ENCODE measurements at places on chromosomes 3 and 15.

DNA sequence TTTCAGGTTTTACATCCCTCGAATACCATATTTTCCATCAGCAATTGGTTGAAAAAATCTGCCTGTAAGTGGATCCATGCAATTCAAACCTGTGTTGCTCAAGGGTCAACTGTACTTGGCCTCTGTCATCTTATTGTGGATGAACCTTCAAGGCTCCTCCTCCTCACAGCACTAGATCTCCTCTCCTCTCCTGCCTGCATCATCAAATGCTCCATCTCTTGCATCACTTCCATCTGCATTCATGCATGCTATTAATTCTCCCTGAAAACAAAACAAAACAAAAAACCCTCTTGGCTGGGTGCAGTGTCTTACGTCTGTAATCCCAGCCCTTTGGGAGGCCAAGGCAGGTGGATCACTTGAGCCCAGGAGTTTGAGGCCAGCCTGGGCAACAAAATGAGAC lies 10.1 kb downstream of the BCL2L10 start:
- DNase-seq: no peak

- DNase-seq: no peak
Measured at GRCh38 chr3:134649106-134649705, 1.6 kb downstream of the KY start.

DNA sequence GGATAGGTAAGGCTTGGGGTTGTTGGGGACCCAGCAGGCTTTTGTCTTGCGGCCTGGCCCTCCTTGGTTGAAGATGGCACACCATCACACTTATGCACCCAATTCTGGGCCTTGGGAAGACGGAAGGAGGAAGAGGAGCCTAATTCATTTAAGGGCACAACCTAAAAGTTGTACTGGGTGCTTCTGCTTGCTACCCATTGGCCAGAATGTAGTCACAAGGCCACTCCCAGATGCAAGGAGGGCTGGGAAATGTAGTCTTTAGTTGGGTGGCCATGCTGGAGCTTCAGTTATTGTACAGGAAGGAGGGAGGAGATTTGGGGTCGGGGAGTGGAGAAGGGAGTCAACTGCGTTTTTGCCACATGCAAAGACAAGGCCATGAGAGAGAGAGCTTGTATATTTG lies 109.2 kb downstream of the TMEM266 start:
- peak; percentile 71 for DNase-seq

- DNase-seq: no peak
Measured at GRCh38 chr3:127124120-127124519, 68.8 kb upstream of the PRR23E start.

- DNase-seq: no peak
Measured at GRCh38 chr15:62413153-62413552, 248.1 kb upstream of the C2CD4B start.

- DNase-seq: no peak
Measured at GRCh38 chr15:95324656-95325055, 1005.8 kb upstream of the NR2F2 start.

- no peak for DNase-seq
Measured at GRCh38 chr15:101526442-101526841, 36.9 kb upstream of the PCSK6 start.

DNA sequence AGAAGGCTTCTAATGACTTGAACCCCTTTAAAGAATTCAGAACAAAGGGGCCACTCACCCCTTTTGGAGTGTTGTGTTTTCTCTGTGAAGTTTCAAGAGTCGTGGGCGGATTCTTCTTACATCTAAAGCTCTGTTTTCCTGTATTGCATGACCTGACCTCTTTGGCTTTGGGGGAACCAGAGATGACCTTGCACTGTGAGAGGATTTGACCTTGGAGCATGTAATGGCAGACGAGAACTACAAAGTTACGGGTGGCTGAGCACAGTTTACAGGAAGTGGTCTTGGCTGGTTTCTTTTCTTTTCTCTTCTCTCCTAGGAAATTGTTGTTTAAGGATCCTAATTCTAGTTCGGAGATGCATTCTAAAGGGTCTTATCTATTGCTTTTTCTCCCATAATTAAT lies 6.2 kb upstream of the BDH1 start:
- DNase-seq: no peak

- DNase-seq: no peak
Measured at GRCh38 chr15:77671362-77672056, 38.8 kb upstream of the LINGO1 start.

DNA sequence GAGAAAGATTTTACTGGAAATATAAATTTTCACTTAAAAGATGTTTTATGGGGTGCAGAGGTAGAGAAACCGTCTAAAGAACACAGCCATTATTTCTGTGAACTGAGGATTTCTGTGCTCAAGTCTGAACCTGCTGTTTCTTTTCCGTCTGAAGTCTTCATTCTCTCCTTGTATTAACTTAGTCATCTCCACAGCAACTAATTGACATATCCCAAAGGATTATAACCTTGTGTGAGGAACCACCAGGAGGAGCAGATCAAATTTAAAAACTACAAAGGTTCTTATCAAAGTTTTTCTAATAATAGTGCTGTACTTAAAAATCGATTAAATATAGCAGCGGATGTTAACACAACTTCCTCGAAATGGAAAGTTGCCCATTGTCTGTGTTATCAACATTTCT lies 31.1 kb upstream of the ICE2 start:
- DNase-seq: no peak

DNA sequence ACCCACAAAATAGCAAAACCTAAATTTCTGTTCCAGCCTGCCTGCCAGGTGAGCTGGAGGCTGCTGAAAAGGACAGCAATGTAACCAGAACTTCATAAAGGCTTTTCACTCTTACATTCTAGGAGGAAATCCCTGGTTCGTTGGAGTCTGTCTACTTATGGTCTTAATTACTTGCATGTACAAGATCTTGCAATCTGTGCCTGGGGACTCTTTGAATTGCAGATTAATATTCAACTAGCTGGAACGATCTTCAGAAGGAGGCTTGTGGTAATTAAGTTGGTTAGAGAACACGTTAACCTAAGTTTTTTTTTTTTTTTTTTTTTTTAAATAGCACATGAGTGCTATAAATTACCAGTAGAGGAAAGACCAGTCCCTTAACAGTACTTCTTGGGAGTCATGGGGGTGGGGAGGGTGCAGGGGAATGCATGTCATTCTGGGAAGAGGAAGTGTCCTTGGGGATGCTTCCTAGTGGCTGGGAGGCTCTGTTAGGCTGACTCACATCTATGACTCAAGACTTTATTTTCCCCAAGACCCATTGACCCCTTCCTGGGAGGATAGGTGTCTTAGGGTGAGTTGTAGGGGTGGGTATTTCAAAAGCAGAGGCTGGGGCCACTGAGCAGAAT lies 139.8 kb downstream of the RAB11A start:
- DNase-seq: no peak

Measured in D341Med (cell line).